NT2/D1 (cell line): ENCODE measurements at places on chromosomes 2 and 18.
A peak's percentile ranks its signal among the peaks of the same experiment; 100 is the strongest.

DNA sequence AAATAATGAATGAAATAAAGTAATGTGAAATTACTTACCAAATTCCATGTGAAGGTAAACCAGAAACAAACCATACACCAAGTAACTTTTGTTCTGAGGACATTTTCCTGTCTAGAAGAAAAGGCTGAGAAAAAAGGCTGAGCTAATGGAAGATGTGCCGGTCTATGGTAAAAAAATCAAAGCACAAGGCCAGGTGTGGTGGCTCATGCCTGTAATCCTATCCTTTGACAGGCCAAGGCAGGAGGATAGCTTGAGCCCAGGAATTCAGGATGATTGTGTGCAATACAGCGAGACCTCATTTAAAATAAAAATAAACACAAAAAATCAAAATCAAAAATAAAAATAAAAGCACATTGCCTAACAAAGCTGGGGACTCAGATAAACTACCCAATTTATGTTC, 6.7 kb downstream of the ORC4 start:
- DNase-seq: no peak

DNA sequence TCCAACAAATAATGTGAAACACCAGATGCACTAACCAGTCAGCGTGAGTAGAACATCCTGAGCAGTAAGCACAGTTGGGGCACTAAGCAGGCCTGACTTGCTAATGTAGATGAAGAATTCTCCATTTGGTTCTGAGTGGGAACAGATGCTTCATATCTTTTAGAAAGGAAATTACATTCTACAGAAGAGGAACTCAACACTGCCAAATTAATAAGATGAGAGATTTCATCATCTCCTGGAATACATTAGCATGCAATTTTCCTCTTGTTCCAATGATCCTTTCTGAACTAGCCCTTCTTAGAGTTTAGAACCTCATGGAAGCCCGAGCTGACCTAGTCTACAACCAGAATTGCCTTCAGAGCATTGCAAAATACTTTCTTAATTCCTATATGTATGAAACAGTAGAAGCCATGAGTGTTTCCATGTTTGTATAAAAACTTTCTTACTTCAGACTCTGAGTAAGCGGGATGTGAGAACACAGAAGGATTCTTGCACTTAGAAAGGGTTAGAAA, 34.8 kb downstream of the COL5A2 start:
- DNase-seq: no peak

DNA sequence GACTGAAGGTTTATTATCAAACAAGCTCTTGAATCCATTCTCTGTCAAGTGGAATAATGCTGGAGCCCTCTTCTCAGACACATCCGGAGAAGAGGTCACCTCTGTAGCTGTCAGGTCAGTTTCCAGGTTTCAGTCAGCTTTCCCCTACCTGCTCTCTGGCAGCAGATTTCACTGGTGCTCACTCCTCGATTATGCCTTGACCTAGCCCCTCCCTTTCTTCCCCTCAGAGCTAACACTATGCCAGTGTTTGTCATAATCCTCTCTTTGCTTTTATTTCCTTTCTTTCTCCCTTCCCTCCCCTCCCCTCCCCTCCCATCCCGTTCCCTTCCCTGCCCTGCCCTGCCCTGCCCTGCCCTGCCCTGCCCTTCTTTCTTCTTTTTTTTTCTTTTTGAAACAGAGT, 22.5 kb upstream of the PLEKHM3 start:
- DNase-seq: no peak

GRCh38 chr2:136114382-136114781, 3.6 kb downstream of the CXCR4 start:
- DNase-seq: no peak

- DNase-seq: no peak
These were observed 34.8 kb upstream of the FAM110C start for GRCh38 chr2:80971-81736.

- DNase-seq: no peak
These were observed 36.5 kb downstream of the PLB1 start for GRCh38 chr2:28532399-28532798.

GRCh38 chr2:148622366-148622765, 22.2 kb upstream of the EPC2 start:
- DNase-seq: no peak

- DNase-seq: no peak
These were observed 259.0 kb downstream of the NBAS start for GRCh38 chr2:15302154-15302553.

DNA sequence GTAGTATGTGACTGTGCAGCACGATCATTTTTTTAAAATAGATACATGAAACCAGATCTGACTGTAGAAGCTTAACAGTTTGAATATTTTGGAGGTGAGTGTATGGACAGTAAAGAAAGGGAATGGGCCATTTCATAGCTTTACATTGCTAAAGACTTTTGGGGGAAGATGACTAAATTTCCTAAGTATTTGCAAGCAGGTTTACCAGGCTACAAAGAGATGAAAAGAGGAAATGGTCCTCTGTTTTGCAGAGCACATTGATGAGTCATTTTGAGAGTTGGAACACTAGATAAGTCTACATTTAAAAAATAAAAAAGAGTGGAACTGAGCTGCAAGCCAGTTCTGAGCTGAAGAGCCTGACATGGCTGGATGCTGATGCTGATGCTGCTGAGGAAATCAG, 115.7 kb upstream of the LRATD1 start:
- no peak for DNase-seq

- DNase-seq: no peak
These were observed 26.5 kb upstream of the INO80C start for GRCh38 chr18:35524226-35524625.

- DNase-seq: peak; percentile 48
These were observed 126.7 kb downstream of the TWIST2 start for GRCh38 chr2:238974501-238975166.
